Cardiac muscle cell (in vitro differentiated cells and primary cell): ENCODE measurements at places on chromosomes 11 and 22. TPM values are rescaled to one million over a fixed set of nuclear protein-coding genes. Genes with fewer than 3 reads are reported as not detected.

GRCh38 chr22:36363349-36363981, 24.3 kb downstream of the MYH9 start:
- H3K27ac ChIP-seq: peak overlapping the region; percentile 92
- no peak for DNase-seq
- no peaks in the 10 kb centered on the region for H3K36me3 ChIP-seq
- H3K27me3 ChIP-seq: no peaks in the 10 kb centered on the region
- no peak overlapping the region for H3K4me3 ChIP-seq

DNA sequence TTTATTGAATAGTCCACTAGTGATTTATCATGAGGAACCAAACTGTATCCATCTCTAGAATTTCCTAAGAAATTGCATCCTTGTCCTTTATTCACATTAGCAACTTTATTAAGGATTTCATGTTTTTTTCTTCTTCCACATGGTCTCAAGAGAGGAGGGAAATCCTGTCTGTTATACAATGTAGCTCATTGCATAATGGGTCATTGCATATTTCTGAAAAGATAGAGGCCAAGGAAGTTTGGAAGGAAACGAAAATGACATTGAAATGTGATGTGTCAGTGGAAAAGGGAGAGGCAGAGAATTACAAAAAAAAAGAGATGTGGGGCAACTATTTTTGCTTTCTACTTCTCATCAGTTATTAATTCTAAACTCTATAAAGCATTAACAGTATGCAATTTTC, 353.1 kb downstream of the METTL15 start:
- no peaks in the 10 kb centered on the region for H3K27me3 ChIP-seq
- no peak for DNase-seq
- no peak overlapping the region for H3K4me3 ChIP-seq

B3GAT1 gene
- not detected in 2 replicates for polyA plus RNA-seq

- no peaks in the 10 kb centered on the region for H3K36me3 ChIP-seq
- no peaks in the 10 kb centered on the region for H3K27me3 ChIP-seq
- peaks cover 75% of the 10 kb centered on the region for H3K4me1 ChIP-seq
- DNase-seq: no peak
- H3K4me3 ChIP-seq: no peak overlapping the region
Measured at GRCh38 chr11:93528252-93528651, 14.9 kb downstream of the SMCO4 start.

GRCh38 chr11:34825670-34826383, 90.4 kb downstream of the APIP start:
- H3K27me3 ChIP-seq: no peaks in the 10 kb centered on the region
- H3K4me1 ChIP-seq: peaks cover 6% of the 10 kb centered on the region
- H3K4me3 ChIP-seq: no peak overlapping the region
- no peak for DNase-seq
- no peaks in the 10 kb centered on the region for H3K36me3 ChIP-seq

DNA sequence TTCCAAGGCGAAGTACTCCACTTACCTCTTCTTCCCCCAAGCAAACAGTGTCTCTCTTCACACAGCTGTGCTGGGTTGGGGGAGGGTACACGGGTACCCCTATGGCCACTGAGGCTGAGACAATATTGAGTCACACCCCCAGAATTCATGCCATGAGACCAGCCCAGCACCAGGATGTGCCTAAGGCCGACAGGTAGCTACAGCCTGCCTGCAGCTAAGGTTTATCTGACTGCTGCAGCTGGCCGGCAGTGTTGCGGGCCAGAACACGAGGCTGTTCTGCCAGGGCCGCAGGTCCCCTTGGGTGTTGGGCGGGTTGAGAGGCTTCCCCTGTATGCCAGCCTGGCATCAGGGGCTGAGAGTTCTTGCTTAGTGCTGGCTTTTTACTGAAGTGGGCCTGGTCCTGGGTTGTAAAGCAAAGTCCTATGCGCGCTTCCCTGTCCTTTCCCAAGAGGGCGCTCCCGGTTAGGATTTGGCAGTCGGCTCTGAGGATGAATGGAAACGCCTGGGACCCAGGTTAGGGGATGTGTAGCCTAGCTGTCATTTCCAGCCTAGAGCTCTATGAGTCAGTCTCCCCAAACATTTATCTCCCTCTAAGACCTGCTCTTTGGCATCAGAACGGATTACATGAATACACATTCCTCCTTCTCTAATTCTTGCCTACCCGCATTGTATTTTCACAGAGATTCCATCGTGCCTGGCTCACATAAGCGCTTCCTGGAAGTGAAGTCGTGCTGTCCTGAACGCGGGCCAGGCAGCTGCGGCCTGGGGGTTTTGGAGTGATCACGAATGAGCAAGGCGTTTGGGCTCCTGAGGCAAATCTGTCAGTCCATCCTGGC, 7.1 kb downstream of the USP18 start:
- no peaks in the 10 kb centered on the region for H3K4me1 ChIP-seq
- peak; percentile 86 for DNase-seq
- H3K36me3 ChIP-seq: no peaks in the 10 kb centered on the region
- no peaks in the 10 kb centered on the region for H3K27me3 ChIP-seq

DNA sequence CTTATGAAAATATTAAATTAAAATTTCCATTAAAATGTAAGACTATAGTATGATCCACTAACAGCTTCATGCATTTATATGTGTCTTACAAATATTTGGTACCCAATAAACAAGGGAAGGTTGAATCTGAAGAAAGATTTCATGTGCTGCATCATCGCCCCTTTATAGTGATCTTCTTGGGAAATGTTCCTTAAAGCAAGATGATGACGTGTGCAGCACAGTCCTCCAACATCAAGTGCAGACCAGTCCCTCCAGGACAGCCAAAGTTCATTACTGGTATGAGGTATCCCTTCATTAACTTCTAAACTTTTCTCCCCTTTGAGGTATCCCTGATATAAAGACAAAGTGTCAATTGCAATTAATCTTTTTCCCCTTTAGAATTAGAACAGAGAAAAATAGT, 567.0 kb downstream of the METTL15 start:
- H3K27ac ChIP-seq: no peak overlapping the region
- H3K36me3 ChIP-seq: no peaks in the 10 kb centered on the region
- no peaks in the 10 kb centered on the region for H3K27me3 ChIP-seq
- H3K4me3 ChIP-seq: no peak overlapping the region

PPP2R1B gene
- polyA plus RNA-seq: 13.2 and 14.2 TPM in 2 replicates

ASRGL1 gene
- polyA plus RNA-seq: 17.1 and 21.5 TPM in 2 replicates

EXPH5 gene
- polyA plus RNA-seq: 2.6 and 4.6 TPM in 2 replicates

DNA sequence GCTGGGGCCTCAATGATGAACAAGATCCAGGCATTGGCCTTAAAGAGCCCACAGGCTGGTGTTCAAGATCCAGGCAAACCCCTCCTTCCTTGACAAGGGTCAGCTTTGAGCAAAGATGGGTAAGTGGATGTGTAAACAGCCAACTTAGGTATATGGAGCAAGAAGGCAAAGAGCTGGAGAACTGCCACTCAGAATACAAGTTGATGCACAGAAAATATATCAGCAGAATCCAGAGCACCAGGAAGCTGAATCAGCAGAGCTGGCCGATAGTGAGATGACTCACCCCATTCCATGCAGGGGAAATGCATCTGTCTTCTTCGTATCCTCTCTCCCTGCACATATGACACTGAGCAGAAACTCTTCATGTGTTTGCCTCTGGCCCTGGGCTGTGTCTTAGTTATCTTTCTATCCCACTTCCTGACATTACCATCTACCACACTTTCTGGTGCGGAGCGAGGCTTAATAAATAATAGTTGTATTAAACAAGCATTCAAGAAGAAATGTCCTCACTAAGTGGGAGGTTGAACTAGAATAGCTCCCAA, 57.8 kb downstream of the ENDOD1 start:
- H3K4me1 ChIP-seq: peaks cover 8% of the 10 kb centered on the region
- no peaks in the 10 kb centered on the region for H3K36me3 ChIP-seq
- no peak overlapping the region for H3K27ac ChIP-seq
- DNase-seq: peak; percentile 96
- no peak overlapping the region for H3K4me3 ChIP-seq

GRCh38 chr11:47394050-47394321, 14.4 kb upstream of the SLC39A13 start:
- H3K27me3 ChIP-seq: no peaks in the 10 kb centered on the region
- H3K4me3 ChIP-seq: no peak overlapping the region
- H3K36me3 ChIP-seq: no peaks in the 10 kb centered on the region
- DNase-seq: no peak
- peak overlapping the region; percentile 78 for H3K27ac ChIP-seq

- no peaks in the 10 kb centered on the region for H3K36me3 ChIP-seq
- no peaks in the 10 kb centered on the region for H3K27me3 ChIP-seq
- peaks cover 11% of the 10 kb centered on the region for H3K4me1 ChIP-seq
- H3K27ac ChIP-seq: peak within 1 kb of the TSS; percentile 51
- peak within 1 kb of the TSS; percentile 40 for H3K4me3 ChIP-seq
Measured at GRCh38 chr11:65637794-65638419, at the start of gene SIPA1. SIPA1 (plus strand) TSS chr11:65638101; CDS start chr11:65640922, 2,821 bp downstream.

CSNK2A3 gene
- polyA plus RNA-seq: 0.49 and 0.98 TPM in 2 replicates

- no peaks in the 10 kb centered on the region for H3K27me3 ChIP-seq
- no peaks in the 10 kb centered on the region for H3K36me3 ChIP-seq
- peak overlapping the region; percentile 78 for H3K27ac ChIP-seq
Measured at GRCh38 chr11:83007909-83008580, 63.7 kb downstream of the RAB30 start.

RFPL1 gene
- 0.32 TPM in 1 of 2 replicates, not detected in the other for polyA plus RNA-seq

RASL10A gene
- polyA plus RNA-seq: 1.2 and 3.5 TPM in 2 replicates

DNA sequence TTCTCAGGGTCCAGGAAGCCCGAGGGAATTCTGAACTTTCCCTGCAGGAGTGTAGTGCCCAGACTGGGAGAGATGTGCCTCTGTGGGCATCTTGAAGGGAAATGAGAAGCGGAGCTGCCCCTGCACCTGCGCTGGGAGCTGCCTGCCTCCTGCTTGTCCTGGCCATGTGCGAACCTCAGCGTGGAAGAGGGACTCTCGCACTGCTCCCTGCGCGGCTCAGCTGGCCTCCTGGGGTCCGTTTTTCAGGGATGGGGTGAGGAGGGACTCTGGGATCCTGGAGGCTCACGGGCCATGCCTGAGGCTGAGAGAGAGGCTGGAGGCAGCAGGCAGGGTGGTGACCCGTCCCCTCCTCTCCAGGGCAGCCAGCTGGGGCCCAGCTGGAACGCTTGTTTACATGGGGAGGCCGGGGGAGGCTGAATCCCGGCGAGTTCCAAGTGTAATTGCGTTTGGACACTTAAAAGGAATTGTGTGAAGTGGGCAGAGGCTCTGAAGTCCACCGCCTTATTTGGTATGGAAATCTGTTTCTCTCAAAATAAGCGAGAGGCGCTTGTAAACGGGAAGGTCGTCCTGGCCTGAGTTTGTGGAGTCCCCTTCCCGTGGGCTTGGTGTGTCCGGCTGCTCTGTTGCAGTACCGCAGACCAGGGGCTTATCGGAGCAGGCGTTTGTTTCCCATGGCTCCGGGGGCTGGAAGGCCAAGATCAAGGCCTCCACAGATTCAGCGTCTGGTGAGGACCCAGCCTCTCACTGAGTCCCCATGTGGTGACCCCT, 1.2 kb upstream of the MRGPRF start:
- no peaks in the 10 kb centered on the region for H3K27me3 ChIP-seq
- H3K4me3 ChIP-seq: no peak overlapping the region
- H3K36me3 ChIP-seq: no peaks in the 10 kb centered on the region
- DNase-seq: no peak

GRCh38 chr11:69193629-69194028, 37.9 kb downstream of the SMIM38 start:
- peaks cover 17% of the 10 kb centered on the region for H3K4me1 ChIP-seq
- H3K36me3 ChIP-seq: no peaks in the 10 kb centered on the region
- no peak overlapping the region for H3K4me3 ChIP-seq

- peak overlapping the region; percentile 68 for H3K27ac ChIP-seq
- DNase-seq: no peak
- no peaks in the 10 kb centered on the region for H3K36me3 ChIP-seq
- peaks cover 22% of the 10 kb centered on the region for H3K4me1 ChIP-seq
Measured at GRCh38 chr22:24507716-24508115, 12.6 kb downstream of the UPB1 start.

OR2D2 gene
- not detected in 2 replicates for polyA plus RNA-seq
